ENCODE measurements at places on chromosomes 13 and 19.

GRCh38 chr13:36051082-36051481, 80.1 kb downstream of the DCLK1 start:
- DNase-seq, result no peak

- no peak for DNase-seq
These were observed 58.6 kb upstream of the WASF3 start for GRCh38 chr13:26498656-26499601.

- no peak for DNase-seq
These were observed 6.3 kb upstream of the RDH13 start for GRCh38 chr19:55068950-55069864.

- DNase-seq, result no peak
These were observed 1011.0 kb upstream of the MIR17HG start for GRCh38 chr13:90336507-90336906.

DNA sequence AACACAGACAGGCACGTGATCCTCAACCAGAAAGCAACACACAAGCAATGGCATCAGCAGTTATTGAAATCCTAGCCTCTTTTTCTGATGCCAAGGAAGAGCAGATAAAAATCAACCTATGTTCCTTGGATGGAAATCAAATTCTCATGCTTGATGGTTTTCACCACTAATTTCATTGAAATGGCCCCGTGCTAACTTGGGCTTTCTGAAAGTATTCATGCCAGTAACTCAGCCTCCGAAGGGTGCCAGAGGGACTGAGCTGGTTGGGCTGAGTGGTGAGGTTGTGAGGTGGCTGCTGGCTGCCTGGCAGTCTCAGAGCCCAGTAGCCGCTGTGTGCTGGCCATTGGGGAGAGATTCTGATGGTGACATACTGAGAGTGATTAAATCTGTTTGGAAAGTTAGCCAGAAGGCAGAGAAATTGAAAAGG, 309.3 kb downstream of the DCT start:
- no peak for DNase-seq

GRCh38 chr13:73266640-73267180, 207.9 kb downstream of the KLF5 start:
- no peak for DNase-seq

- no peak for DNase-seq
These were observed 2.7 kb upstream of the ZNF43 start for GRCh38 chr19:21838646-21839045.

Measured in CD8-positive, alpha-beta memory T cell (primary cell).